ENCODE measurements at places on chromosomes 11 and 22. TPM values are rescaled to one million over a fixed set of nuclear protein-coding genes. Genes with fewer than 3 reads are reported as not detected.
A peak's percentile ranks its signal among the peaks of the same experiment; 100 is the strongest.

DNA sequence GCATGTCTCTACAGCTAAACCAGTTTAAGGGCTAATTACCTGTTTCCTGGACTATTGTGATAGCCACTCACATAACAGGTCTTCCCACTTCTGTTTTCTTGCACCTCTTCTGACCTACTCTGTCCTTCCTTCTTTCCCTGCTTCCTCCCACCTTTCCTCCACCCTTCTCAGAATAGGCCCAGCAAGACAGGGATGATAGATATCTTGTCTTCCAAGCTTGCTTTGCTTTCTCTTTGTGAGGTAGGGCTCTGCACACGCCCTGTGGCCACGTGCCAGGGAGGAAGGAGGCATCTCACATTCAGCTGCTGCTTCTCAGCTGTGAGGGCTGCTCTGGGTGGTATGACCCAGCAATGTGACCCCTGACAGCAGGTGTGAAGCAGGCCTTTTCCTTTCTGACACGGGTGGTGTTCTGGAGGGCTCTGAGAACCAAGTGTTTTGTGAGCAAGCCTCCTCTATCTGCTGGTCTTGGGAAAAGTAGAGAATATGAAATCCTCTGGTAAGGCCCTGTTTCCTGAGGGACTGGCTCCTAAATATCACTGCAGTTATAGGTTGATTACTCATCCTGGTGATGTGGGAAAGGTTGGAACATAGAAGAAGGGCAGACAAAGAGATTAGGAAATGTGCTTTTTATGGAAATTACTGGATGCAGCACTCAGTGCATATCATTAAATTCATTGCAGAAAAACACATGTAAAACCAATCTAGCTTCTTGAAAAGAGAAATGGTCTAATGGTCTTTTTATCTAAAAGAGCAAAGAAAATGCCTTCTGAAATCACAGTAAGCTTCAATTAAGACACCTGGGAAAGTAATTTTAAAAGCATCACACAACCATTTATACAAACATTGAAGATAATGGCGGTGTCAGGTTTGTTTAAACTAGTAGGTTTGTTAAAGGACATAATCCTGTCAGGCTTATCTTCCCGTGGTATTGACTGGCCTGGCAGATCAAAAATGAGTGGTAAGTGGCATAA, 8.5 kb downstream of the AMOTL1 start:
- peak; percentile 72 for DNase-seq

DNA sequence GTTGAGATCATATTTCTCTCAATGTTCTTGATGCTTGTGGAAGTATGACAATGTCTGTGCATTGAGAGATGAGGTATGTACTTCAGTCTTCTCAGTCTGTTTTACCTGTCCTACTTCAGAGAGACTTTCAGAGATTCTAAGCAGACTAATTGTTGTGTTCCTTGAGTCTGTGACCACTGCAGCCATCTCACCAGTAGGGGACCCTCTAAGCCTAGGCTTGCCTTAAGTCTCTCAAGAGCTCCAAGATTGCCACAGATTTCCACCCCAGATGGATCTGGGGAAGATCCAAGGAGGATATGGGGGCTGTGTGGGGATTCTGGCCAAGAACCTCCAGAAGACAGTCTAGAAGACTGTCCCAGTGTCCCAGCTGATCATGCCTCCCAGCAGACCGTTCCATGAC, 179.9 kb upstream of the PLET1 start:
- peak; percentile 19 for DNase-seq

DNA sequence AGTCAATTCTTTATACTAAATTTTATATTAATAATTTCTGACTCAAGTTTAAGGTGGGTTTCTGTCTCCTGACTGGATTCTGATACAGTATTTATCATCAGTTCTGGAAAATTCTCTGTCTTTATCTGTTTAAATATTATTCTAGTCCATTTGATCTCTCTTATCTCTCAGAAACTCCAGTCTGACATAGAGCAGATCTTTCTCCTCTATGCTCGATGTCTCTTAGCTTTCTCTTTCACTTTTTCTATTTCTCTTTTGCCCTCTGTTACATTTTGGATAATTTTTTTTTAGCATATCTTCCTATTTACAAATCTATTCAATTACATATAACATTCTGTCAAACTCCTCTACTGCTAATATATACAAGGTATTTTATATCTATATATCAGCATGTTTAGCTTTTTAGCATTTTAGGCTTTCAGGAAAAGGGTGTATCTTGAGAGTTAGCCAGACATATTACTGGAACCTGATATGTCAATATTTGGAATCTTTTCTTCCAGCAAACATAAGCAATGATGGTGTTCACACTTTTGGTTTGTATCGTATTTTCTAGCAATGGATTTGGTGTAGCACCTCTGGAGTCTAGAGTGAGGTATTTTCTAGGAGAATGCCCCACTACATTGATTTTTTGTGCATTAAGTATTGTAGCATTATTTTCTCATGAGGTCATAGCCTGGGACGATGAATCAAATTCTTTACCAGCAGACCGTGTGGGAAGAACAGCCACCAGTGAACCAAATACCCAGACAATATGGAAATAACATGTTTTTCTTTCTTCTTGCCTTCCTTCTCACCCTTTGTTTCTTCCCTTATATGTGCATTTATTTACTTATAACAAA, 4.1 kb upstream of the NNMT start:
- DNase-seq = peak; percentile 45

DNA sequence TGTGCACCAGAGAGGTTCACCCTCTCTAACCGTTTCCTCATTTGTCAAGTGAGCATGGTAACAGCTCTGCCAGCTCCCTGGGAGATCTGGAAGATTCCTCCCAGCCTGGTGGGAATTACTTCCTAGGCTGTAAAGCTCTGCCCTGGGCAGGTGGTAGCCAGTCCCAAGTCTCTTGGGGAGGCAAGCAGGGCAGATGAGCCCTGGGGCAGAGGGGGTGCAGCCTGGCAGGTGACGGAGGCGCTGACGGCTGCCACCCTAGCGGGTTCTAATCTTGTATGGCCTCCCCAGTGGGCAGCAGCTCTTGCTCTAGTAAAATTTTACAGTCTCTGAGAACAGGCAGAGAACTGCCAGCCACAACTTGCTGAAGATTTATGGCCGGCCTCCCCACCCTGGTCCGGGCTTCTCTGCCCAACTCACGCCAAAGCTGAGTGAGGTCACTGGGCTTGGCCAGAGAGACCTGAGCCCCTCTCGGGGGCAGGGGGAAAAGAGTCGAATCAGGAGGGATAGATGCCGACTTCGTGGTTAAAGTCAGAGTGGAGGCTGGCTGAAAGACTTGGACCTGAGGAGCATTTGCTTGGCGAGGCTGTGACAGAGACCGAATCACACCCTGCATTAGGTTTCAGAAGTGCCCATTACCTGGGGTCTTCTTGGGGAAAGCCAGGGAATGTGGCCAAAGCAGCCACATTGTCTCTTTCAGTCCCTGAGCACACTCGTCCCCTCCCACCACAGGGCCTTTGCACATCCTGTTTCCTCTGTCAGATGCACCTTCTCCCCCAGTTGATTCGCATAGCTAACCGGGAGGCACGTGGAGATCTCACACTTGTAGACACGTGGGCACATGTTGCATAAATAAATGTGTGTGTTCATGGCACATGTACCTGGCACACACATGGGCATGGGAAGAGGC, 188.2 kb downstream of the MN1 start:
- DNase-seq = no peak

GRCh38 chr11:74267014-74267413, 44.4 kb downstream of the P4HA3 start:
- DNase-seq = no peak

GRCh38 chr11:40387240-40387980, 1072.0 kb downstream of the LRRC4C start:
- DNase-seq = no peak

DNA sequence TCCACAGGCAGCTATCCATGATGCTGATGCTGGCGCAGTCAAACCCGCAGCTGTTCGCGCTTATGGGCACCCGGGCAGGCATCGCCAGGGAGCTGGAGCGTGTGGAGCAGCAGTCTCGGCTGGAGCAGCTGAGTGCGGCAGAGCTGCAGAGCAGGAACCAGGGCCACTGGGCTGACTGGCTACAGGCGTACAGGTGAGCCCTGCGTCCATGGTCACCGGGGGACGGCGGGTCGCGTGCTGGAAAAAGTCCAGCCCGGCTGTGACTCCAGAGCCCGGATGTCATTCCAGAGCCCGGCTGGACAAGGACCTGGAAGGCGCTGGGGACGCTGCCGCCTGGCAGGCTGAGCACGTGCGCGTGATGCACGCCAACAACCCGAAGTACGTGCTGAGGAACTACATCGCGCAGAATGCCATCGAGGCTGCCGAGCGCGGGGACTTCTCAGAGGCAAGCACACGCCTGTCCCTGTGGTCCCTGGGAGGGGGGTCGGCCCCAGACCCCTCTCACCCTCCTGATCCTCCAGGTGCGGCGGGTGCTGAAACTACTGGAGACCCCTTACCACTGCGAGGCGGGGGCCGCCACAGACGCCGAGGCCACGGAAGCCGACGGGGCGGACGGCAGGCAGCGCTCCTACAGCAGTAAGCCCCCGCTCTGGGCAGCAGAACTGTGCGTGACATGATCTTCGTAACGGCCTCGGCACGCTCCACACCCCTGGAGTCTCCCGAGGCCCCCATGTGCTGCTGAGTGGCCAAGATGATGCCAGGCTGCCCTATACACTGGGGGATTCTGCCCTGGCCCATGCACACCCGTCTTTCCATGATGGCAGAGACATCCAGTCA, 16.1 kb downstream of the SELENOO start:
- DNase-seq = no peak

GRCh38 chr11:79092791-79093353, 348.0 kb downstream of the TENM4 start:
- DNase-seq = peak; percentile 100

DNA sequence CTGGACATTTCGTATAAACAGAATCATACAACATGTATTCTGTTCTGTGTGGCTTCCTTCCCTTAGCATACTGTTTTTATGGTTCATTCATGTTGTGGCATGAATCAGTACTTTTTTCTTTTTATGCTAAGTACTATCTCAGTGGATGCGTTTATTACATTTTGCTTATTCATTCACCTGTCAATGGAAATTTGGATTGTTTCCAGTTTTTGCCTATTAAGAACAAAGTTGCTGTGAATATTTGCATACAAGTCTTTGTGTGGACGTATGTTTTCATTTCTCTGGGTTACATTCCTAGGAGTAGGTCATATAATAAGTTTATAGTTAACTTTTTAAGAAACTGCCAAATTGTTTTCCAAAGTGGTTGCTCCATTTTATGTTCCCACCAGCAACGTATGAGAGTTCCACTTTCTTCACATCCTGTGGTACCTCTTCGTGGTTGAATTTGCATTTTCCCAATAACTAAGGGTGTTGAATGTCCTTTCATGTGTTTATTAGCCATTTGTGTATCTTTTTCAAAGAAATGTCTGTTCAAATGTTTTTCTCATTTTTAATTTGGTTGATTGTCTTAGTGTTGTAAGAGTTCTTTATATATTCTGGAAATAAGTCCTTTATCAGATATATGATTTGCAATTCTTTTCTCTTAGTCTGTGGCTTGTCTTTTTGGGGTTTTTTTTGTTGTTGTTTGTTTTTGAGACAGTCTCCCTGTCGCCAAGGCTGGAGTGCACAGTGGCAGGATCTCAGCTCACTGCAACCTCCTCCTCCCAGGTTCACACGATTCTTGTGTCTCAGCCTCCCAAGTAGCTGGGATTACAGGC, 46.0 kb upstream of the MICAL2 start:
- DNase-seq = no peak

DNA sequence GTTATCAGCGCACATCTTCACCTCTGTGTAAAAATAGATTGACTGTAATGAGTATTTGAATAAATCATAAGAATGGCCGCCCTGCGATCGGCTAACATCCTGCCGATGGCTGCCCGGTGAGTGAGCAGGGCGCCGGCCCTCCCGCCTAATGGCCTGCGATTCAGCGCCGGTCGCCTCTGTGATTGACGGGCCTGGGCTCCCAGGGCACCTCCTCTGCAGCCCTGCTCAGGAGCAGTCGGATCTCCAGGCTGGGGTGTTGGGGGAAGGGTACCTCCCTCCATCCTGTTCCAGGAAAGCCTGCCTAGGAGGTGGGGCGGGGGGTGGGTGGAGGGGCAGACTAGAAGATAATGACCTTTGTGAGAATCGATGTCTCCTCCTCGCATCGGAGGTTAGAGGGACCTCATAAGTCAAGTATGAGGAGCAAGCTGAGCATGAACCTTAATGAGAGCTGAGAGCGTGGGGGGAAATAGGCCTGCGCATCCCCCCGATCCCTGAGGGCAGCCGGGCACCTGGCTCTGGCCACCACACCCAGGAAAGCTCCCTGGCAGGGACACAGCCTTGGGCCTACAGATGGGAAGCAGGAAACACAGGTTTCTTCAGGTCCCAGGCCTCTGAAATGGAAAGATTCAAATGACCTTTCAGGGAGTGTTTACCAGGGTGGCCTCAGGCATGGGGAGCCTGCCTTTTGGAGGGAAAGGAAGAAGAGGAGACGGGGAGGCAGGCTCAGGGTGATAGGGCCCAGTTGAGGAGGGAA, 71.7 kb downstream of the PKNOX2 start:
- DNase-seq = no peak

GRCh38 chr11:111785886-111786412, 19.8 kb upstream of the PPP2R1B start:
- DNase-seq = no peak

- no peak for DNase-seq
Observed at GRCh38 chr11:120067438-120068113, 70.3 kb downstream of the TRIM29 start.

GRCh38 chr11:119196833-119197483, 9.2 kb upstream of the CBL start:
- DNase-seq = peak; percentile 80

GRCh38 chr11:127890030-127890615, 697.2 kb downstream of the ETS1 start:
- DNase-seq = peak; percentile 67

GRCh38 chr22:45444168-45444567, 30.7 kb downstream of the RIBC2 start:
- DNase-seq = no peak

GRCh38 chr11:19091366-19091765, 25.6 kb upstream of the ZDHHC13 start:
- DNase-seq = peak; percentile 40

DNA sequence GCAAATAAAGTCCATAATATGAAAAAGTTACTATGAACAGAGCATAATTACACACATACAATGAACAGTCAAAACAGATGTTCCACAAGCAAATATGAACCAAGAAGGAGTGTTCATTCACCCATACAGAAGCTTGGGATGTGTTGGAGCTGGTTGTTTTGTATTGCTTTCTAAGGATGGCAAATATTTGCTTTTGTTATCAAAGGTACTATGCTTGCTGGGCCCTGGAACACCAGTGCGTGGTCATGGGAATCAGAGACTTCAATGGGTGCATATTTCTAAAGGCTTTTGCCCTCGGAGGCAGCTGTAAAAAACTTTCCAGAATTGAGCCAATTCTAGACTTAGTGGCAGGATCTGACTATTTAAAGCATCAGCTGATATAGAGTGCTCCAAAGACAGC, 85.1 kb downstream of the BARX2 start:
- DNase-seq = no peak

DNA sequence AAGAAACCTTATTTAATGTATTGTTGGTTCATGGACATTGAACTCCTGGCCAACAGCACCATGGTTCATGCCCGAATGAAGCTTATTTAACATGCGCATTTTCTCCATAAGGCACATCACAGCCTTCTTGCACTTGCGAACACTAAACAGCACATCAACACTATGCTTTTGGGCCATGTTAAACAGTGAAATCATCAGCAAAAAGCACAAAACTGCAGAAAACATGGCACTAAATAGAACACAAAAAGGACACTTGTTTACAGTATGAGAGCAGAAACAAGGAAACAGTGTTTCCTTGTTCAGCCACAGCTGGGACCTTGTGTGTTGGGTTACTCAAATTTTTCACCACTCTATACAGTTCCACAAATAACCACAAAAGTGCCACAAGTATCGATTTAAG, 122.3 kb downstream of the MSANTD4 start:
- DNase-seq = no peak

Gene C22orf42
- total RNA-seq = not detected

Gene OR52N4
- total RNA-seq = not detected

Gene EHF
- 41.9 TPM for total RNA-seq

Gene SLC17A6
- not detected for total RNA-seq
